ENCODE measurements at places on chromosomes 13 and 19.
A peak's percentile ranks its signal among the peaks of the same experiment; 100 is the strongest.

DNA sequence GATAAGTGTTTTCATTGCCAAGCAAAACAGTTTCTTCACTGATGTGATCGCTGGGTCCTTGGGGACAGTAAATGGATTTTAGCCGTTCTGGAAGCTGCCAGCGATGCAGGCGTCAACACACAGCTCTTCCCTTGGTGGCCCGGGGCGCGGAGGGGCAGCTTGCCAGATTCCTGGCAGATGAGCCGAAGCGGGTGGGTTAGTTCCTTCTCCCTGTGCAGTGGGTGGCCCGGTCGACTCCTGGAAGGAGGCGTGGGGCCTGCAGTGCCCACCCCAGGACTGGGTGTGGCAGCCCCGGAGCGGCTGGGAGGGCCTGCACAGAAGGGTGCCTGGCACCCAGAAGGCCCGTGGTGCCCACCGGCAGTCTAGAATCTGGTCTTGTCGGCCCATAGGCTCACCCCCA lies 69.0 kb downstream of the KDM4B start:
- DNase-seq, result no peak

DNA sequence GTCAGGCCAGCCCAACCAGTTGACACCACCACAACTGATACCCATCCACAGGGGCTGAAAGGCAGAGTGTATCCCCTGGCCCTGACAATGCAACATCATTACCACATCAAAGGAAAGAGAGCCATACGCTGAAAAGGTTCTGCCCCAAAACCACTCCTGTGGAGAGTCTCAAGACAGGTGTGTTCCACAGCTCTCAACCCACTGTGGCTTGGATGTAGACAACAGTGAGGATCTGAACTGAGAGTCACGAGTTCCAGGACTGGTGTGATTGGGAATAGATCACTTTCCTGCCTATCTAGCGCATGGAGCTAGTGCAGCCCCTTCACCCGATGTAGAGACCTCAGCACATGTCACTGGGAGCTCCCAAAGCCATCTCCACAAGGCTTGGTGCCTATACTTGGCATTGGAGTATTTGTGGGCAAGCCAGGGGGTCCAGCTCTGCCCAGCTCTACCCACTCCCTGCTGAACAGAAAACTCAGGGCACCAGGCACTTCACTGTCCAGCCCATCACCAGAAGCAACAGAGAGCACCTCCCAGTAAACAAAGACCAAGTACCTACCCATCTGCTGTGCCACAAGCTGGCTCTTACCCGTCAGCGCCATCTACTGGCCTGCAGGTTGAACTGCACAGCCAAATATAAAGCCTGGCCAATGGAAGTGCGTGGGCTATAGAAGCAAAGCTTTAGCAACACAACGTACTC lies 579.5 kb downstream of the UQCRFS1 start:
- DNase-seq, result peak; percentile 30

DNA sequence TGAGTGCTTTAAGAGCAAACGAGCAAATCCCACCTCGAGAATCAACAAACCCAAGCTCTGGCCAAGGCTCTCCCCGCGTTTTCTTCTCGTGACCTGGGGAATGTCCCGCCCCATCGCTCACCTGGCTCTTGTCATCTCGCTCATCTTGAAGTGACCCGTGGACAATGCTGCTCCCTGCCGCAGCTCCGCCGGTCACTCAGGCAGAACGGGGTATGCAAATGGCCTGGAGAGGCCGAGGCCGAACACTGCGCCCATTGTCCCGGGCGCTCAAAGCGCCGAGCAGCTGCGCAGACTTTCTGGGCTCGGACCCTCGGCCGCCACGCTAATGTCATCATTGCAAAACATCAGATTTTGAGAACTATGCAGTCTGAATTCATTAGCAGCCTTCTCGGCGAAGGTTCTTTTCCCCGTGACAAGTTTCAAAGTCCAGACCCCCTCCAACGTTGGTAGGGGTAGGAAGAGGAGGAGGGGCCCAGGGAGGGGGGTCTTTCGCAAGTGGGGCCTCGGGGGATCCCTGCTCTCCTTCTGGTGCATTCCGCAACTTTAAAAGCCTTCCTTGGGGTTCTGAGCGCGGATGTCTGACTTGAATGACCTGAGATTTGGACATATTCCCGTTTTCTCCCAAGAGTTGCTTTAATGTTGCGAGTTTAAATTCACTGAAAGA lies 39.7 kb downstream of the SOX1 start:
- no peak for DNase-seq

DNA sequence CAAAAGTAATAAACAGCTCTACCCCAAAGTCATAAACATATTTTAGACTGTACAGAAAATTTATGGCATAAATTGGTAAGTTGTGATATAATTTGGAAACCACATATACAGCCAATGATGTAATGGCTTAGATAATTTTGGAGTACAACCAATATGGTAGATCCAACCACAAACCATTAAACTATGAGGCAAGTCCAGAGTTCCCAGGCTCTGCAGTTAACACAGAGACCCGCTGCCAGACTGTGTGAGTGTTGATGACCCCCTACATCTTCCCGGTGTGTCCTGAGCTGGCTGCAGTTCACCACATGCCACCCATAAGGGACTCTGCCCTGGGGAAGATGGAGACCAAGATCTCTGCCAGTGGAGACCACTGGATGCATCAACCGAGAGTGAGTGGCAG lies 9.9 kb upstream of the SERPINE3 start:
- no peak for DNase-seq

GRCh38 chr13:50691176-50691680 lies 152.3 kb downstream of the DLEU7 start:
- no peak for DNase-seq

DNA sequence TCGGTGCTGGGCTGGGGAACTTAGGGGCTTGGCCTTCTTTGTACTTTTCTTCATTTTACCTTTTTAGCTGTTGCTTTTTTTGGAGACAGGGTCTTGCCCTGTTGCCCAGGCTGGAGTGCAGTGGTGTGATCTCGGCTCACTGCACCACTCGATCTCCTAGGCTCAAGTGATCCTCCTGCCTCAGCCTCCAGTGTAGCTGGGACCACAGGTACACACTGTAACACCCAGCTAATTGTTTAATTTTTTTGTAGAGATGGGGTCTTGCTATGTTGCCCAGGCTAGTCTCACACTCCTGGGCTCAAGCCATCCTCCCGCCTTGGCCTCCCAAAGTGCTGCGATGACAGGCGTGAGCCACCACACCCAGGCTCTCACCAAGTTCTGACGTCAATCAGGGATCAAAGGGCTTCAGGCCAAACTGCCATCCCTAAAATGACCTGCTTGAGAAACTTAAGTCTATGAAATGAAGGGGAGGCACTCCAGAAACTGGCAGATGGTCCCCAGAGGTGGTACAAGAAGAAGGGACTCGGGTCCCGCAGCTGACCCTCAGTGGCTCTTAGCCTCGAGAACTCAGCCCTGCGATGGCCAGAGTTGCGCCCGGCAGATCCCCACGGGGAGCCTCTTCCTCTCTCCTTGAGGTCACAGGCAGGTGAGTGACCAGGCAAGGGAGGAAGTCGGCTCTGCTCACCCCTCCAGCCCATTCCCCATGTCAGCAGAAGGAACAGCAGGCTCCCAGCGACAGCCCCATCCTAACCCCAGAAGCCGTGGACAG lies 61.7 kb downstream of the GNG7 start:
- no peak for DNase-seq

DNA sequence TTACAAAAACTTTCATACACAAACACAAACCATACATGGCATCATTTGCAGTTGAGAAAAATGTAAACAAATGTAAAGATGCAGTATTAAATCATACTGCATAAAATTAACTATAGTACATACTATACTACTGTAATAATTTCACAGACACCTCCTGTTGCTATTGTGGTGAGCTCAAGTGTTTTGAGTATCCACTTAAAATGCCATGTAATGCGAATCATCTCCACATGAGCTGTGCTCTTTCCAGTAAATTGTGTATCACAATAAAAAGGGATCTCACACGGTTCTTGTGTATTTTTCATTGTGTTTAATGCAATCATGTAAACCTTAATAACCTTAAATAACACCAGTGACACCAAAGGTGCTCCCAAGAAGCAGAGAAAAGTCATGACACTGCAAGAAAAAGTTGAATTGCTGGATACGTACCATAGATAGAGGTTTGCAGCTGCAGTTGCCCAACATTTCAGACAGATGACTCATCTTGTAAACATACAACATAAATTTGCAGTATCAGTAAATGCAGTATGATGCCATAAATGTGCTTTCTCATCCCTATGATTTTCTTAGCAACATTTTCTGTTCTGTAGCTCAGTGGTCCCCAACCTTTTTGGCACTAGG lies 166.6 kb downstream of the RAP2A start:
- DNase-seq, result no peak

DNA sequence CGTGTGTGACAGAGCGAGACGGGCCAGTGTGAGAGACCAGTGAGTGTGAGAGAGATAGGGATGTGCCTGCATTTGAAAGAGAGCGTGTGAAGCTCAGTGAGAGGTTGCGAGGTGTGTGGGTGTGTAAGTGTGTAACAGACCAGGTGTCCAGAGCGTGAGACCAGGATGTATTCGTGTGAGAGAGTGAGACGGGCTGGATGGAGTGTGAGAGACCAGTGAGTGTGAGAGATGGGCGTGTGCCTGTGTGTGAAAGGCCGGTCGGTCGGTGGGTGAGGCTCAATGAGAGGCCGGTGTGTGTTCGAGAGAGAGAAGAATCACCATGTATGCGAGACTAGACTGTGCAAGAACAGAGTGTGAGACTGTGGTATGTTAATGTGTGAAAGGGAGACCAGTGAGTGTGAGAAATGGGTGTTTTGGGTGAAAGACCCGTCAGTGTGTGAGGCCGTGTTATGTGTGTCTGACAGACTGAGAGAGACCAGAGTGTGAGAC lies 679 bp downstream of the ZNF471 start:
- no peak for DNase-seq

- no peak for DNase-seq
Measured at GRCh38 chr19:501646-502045, 5.4 kb downstream of the MADCAM1 start.

- no peak for DNase-seq
Measured at GRCh38 chr13:21039097-21039800, 22.1 kb downstream of the LATS2 start.

DNA sequence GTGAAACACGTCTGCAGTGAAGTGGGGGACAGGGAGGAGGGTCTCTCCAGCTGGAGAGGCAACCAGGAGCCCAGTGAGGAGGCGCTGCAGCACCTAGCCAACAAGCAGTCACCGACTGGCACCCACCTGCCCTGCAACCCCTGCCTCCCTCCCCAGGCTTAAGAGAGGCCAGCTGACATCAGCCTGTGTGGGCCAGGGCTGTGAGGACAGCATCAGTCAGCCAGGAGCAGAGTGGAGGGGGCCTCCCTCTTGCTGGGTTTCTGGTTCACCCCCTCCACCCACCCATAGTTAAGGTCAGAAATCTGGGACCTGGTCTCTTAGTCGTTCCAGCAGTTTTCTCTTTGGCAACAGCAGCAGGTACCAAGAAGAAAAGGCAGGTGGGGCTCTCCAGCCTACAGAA lies 25.5 kb upstream of the CCNP start:
- DNase-seq, result no peak

DNA sequence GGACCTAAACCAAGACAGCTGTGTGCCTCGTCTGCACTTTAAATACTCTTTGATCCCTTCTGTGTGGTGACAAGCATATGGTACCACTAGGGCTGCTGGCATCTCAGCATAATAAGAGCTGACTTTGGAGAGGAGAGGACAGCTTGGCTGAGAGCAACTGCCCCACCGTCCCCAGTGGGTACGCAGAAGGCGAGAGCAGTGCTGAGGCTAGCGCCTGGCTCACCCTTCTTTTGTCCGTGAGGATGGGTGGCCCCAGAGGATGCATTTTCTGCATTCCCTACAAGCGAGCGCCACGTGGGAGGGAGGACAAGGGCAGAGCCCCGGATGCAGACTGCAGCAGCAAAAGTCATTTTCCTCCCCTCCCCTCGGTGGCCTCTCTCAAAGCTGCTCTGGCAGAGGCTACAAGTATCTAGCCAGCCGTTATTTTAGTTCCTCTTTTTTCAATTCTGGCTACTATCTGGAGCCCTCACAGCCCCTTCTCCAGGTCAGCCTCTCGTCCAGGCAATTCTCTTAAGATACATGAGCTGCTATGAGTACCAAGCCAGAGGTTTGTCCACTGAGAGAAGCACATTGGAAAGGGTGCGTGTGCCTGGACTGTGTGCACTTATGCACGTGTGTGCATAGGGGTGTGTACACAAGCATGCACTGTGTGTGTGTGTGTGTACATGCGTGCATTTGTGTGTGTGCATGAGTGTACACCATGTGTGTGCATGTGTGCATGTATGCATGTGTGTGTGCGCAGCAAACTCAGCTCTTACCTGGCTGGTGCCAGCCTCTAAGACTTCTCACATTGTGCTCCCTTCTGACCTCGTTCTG lies 51.3 kb downstream of the RAB20 start:
- DNase-seq, result no peak

- no peak for DNase-seq
Measured at GRCh38 chr19:19334063-19334988, 13.7 kb downstream of the MAU2 start.

- no peak for DNase-seq
Measured at GRCh38 chr19:13016245-13016627, 21.0 kb downstream of the NFIX start.

DNA sequence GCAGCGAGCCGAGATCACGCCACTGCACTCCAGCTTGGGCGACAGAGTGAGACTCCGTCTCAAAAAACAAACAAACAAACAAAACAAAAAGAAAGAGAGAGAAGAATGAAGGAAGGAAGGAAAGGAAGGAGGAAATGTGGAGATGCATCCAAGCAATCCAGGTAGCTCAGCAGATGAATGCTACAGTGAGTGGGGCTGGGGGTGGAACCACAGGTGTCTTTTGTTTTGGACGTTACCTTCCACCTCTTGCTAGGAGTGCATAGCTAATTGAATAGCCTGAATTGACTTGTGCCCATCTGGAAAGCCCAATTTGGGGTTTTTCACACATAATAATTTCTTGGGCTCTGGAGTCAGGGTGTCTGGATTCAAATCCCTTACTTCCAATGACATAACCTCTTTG lies 66.0 kb upstream of the GTF3A start:
- DNase-seq, result no peak

DNA sequence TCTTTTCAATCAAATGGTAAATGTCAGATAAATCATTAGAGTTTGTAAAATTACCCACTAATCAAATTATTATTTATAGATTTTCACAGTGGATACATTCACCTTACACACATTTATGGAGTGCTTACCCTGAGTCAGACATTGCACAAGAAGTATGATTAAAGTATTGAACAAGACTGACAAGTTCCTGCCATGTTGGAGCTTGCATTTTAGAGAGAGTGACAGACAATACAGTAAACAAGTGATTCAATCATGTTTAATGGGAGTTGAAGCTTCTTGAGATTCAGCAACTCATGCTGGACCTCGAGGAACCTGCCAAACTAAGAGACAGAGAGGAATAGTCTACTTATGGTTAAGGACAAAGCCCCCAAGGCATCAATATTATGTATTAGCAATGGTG lies 487.8 kb downstream of the PCDH17 start:
- DNase-seq, result no peak

DNA sequence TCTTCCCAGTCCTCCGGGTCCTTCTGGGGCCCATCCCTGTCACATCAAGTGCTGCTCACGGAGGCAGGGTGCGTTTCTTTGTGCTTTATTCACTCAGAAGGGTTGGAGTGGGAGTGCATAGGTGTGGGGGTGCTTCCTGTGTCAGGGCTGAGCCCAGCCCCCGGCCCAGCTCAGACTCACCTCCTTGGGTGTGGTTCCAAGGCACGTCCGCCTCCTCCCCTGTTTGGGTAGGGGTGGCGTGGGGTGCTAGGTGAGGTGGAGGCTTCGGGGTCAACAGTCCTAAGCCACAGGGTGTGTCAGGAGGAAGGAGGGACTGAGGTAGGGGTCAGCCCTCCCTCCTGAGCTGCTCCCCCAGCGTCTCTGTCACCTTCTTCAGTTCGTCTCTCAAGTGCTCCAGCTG lies 3.1 kb downstream of the CCER2 start:
- no peak for DNase-seq
